NCI-H146 (cell line): ENCODE measurements at places on chromosomes 11 and 22.

DNA sequence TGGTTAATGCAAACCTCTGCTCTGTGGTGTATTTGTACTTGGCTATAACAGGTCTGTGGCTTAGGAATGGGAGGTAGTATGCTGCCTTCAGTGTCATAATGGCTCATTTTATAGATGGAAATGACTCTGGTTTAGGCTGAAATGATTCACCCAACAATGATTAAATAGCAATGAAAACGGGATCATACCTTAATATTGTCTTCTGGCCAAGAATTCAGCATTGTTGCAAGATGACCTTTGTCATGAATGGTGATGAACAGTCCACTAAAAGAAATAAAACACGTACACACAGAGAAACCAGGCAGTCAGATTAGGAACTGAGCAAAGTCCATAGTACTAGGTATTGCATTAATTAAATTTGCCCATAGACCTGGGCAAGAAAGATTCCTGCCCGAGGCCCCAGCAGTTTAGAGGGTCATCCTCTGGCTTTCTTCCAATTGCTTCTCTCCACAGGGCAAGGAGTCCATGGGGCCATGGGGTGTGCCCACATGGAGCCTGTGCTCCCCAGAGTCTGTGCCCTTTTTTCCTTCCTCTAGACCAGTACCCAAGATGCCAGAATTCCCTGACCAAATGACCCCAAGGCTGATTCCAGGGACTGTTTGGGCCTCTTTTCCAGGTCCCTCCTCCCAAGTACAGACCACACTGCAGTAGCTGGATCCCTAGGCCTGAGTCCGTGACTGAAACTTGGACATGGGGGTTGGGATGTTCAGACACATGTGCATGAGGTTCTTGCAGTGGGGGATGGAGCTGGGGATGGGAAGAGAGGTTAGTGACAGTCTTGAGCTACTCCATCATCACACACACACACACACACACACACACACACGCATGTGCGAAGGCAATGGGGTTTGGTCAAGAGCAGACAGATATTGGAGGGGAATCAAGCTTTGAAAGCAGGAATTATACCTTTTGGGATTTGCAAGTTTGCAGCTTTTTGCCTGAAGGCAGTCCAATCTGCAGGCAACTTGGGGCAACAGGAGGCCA, 134.2 kb downstream of the CCDC81 start:
- DNase-seq = no peak

- DNase-seq = no peak
Observed at GRCh38 chr11:106642331-106642730, 375.9 kb downstream of the GUCY1A2 start.

GRCh38 chr11:18010977-18011586, 1.8 kb downstream of the SERGEF start:
- DNase-seq = peak; percentile 10

DNA sequence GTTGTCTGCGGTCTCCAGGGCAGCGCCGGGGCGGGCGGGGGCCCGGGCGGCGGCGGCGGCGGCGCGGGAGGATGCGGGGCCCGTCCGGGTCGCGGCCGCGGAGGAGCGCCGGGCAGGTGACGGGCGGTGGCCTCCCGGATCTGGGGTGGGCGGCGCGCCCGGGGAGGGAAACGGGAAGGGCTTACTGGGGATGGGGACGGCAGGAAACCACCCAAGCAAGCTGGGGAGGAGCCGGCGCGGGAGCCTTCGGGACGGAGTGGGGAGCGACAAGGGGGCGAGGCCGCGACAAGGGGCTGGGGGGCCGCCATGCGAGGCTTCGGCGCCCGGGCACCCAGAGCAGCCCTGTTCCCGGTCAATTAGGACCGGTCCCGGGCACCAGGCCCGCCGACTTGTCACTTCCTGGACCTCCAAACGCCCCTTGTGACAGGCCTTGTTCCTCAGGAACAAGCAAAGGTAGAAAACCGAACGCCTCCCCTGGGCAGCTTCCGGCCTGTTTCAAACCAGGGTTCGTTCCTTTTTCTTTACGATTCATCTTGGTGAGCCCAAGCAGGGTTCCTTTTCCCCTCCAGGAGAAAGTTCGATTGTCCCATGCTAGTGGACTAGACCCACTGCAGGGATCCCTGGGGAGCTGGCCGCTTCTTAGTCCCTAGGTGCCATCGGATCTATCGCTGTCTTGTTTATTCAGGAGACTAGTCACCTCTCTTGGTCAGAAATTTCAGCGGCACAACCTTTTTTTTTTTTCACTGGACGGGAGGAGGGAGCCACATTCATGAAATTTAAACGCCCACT, 492 bp downstream of the JHY start:
- peak; percentile 33 for DNase-seq

- DNase-seq = no peak
Observed at GRCh38 chr11:107573438-107573837, 7.9 kb upstream of the ALKBH8 start.

DNA sequence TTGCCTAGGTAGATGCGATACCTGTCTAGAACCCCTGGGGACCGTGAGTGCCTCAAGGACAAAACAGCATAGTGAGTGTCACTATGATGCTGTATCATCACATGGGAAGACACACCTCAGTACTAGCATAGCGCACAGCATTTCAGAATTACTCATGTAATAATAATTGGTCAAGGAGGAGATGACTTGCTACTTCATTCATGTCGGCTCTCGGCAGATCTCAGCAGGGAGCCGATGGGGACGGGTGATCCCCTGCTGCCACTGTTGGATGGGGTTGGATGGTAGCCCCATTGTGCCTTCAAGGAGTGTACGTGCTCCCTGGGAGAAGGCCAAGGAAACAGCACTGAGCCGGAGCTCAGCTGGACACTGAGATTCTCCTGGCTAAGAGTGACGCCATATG, 186.9 kb downstream of the EFCAB6 start:
- DNase-seq = no peak

- peak; percentile 43 for DNase-seq
Observed at GRCh38 chr11:100930185-100930778, 199.3 kb downstream of the PGR start.

DNA sequence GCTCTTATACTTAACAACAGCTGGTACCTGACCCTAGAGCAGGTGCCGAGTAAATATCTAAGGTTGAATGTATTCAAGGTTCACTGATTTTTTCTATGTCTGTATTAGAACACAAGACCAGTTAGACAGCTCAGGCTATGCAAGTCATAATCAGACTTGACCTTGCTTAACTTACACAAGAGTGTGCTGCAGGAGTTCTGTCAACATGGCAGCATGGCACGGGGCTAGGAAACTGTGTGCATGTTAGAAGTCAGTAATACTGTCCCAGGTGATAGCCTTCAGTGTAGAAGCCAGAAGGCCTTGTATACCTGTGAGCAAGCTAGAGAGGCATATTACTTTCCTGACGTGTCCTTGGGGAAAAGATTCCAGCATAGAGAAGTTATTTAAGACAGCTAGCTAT, 253.1 kb downstream of the FAT3 start:
- no peak for DNase-seq

- no peak for DNase-seq
Observed at GRCh38 chr11:10023212-10023611, 270.8 kb downstream of the SBF2 start.

GRCh38 chr11:67111261-67111660, 7.8 kb upstream of the KDM2A start:
- no peak for DNase-seq

GRCh38 chr11:101706541-101706940, 122.7 kb upstream of the TRPC6 start:
- DNase-seq = no peak

- DNase-seq = no peak
Observed at GRCh38 chr11:121625777-121626506, 173.2 kb upstream of the SORL1-AS1 start.
